ENCODE measurements at places on chromosomes 1 and 21.

DNA sequence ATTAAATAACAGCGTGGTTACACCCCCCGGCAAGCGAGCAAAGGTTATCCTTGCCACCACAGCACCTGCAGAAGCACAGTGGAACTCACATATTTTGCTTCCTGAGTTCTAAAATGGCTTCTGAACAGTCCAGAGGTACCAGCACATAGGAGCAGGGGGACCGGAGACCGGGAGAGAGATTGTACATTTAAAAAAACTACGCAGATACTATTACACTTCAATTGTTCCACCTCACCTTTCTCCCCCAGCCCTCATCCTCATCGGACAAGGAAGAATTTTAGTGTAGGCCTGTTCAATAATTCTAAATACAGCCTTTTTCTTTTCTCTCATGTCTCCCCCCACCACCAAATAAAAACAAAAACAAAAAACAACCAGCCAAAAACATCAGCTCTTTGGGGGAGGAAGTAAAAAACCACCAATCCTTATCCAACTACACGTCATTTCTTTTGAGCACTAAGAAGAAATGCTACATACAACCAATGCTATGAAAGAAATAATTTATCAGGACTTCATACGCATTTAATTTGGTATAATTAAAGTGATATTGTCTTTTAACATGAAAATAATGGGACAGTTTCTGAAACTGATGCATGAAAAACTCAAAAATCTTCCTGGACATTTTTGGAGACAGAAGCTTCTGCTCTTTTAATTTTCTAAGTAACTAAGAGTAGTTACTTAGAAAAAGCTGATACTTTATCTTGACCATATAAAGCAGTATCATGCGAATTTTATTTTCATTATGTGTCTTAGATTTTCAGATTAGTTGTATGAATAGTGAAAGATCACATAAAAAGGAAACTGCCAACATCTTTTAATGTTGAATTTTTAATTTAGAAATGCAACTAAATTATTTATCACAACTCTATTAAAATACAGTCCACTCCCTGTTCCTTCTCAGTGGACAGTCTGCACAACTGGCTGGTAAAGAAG, 9.1 kb downstream of the CDKN2C start:
- DNase-seq: peak; percentile 49

GRCh38 chr1:112389689-112390088, 6.3 kb upstream of the CTTNBP2NL start:
- no peak for DNase-seq

- DNase-seq: no peak
Observed at GRCh38 chr1:218570456-218570855, 225.3 kb downstream of the TGFB2 start.

GRCh38 chr1:227219715-227220292, 98.5 kb downstream of the CDC42BPA start:
- peak; percentile 26 for DNase-seq

DNA sequence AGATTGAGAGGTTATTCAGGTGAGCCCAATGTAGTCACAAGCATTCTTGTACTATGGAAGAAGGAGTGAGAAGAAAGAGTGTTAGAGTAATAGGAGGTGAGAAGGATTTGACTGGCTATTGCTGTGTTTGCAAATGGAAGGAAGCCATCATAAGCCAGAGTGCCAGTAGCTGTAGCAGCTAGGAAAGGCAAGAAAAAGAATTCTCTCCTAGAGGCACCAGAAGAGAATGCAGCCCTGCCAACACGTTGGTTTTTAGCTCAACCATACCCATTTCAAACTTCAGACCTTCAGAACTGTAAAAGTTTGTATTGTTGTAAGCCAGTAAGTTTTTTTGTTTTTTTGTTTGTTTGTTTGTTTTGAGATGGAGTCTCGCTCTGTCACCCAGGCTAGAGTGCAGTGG, 8.9 kb upstream of the IL12RB2 start:
- no peak for DNase-seq

DNA sequence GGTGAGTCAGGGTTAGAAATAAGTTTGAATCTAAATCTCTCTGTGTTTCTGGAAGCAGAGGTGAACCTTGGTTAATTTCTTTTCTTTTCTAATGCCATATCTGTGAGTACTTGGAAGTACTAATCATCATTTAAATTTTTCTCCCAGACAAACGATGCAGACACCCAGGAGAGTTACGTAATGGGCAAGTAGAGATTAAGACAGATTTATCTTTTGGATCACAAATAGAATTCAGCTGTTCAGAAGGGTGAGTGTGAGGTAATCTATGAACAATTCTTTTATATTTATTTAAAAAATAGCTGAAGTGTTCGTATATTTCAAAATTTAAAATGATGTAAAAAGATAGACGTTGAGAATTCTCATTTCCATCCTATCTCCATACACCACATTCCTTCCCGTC, 11.2 kb downstream of the C4BPA start:
- no peak for DNase-seq

DNA sequence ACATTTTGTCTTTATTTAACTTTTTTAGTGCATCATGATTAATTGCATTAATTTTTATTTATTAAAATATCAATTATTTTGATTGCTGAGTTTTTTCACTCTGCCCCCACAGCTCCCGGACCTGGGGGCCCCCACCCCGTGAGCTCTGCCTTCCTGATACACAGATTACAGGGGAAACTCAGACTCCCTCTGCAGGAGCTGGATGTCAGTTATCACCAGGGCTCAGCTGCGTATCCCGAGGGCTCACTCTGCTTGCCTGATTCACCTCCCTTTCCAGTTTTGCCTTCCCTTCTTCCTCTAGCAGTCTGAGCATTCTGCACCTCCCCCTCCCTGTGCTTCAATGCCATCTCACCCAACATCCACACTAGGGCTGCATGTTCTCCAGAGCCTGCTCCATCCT, 98.2 kb downstream of the ATP1A1 start:
- DNase-seq: no peak

DNA sequence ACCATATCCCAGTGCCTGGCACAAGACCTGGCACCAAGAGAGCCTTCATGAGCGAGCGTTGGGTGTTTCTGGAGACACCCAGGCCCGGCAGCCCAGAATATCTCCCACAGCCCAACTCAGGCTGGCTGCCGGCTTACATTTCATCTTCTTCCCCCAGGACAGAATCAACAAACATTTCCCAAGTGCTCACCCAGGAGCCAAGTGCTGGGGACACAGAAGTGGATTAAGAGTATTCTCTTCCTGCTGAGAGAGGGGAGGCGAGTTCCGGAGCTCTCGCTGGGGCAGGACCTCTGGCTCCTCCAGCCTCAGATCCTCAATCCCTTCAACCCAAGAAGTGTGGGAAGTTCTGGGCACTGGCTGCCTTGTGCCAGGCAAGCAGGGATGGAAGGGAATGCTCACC, 23.6 kb downstream of the IFFO2 start:
- DNase-seq: no peak

DNA sequence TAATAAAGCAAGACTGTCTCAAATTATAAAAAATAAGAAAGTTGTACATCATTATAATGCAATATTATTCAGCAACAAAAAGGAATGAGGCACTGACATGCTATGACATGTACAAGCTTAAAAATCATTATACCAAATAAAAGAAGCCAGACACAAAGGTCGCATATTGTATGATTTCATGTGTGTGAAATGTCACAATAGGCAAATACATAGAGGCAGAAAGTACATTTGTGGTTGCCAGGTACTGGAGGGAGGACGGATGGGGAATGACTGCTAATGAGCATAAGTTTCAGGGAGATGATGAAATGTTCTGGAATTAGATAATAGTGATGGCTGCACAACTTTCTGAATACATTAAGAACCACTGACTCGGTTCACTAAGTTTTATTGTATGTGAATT, 73.6 kb upstream of the NBPF3 start:
- no peak for DNase-seq

- DNase-seq: no peak
Observed at GRCh38 chr1:206469411-206469932, 804 bp upstream of the IKBKE start.

DNA sequence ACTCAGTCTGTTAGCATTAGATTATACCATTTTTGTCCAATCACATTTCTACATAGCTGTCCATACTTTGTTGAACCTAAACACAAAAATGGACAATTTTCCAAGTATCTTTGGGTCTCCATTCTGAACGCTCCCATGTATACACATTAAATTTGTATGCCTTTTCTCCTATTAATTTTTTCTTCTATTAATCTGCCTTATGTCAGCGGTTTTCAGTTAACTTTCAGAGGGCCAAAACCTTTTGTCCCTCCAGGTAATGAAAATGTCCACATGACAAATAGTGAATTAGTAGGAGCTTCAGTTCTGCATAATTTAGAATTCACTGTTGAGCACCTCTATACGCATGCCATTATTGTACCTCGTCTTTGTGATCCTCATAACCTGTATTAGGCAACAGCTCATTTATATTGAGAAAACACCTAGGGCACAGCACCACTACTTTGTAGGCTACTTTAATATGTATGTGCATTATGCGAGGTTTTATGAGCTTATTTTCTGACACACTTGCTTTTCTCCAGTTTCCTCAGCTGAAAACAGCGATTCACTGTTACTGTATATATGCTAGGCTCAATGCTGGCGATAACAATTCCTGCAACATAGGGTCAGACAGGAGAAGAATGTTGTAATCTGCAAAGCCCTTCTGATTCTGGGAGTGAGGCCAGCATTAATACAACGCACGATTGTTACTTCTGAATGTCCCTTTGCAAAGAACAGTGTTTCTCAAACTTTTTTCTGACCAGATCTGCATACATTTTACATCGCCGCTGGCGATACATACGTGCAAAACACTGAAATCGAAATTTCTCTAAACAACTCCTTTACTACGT, 1.1 kb upstream of the ABCD3 start:
- DNase-seq: peak; percentile 49

- DNase-seq: no peak
Observed at GRCh38 chr1:98523256-98523655, 138.3 kb upstream of the SNX7 start.

GRCh38 chr1:9822897-9823692, 670 bp downstream of the CLSTN1 start:
- peak; percentile 22 for DNase-seq

GRCh38 chr1:19861034-19861433, 21.2 kb upstream of the OTUD3 start:
- no peak for DNase-seq

DNA sequence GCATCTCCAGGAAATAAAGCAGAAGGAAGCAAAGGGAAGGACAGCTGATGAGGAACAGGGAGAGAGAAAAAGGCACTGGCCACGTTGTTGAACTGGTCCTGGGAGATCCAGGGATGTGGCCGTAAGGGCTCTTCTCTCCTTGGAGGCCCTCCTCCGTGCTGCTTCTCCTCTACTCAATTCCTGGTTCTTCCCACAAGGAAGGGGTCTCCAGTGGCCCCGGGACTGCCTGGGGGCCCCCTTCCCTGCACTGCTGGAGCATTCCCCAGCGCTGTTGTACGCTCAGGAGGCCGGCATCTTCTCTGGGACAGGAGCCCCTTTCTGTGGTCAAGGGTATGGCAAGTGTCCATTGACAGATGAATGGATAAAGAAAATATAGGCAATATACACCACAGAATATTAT, 88.5 kb upstream of the TLR5 start:
- no peak for DNase-seq

DNA sequence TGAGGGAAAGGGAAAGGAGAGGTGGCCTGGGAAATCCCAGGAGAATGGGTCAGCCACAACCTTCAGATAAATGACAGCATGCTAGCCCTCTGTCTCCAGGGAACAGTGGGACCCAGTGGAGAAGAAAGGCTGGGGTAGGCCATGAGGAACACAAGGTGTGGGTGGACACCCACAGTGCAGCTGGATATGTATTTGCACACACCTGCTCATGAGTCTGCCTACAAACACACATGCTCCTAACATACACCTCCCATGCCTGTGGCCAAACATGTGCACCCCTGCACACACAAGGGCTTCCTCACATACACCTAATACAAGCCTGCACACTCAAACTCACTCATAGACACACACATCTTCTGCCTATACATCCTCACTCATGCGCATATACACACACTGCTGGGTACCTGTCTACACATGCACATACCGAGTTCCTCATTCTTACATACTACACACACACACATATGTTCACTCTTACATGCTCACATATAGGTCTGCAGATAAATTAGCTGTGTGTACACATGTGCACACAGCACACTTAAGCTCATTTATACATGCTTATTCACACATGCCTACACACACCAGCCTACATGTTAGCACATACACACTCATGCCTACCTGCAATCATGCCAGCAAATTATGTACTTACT, 3.6 kb downstream of the C1orf216 start:
- no peak for DNase-seq

- DNase-seq: no peak
Observed at GRCh38 chr1:91803123-91803522, 82.8 kb downstream of the TGFBR3 start.

GRCh38 chr1:238642231-238642630, 744.1 kb upstream of the CHRM3 start:
- no peak for DNase-seq

All from erythroblast (primary cell).